ENCODE measurements at places on chromosomes 4 and X. TPM values are rescaled to one million over a fixed set of nuclear protein-coding genes. Genes with fewer than 3 reads are reported as not detected.

DNA sequence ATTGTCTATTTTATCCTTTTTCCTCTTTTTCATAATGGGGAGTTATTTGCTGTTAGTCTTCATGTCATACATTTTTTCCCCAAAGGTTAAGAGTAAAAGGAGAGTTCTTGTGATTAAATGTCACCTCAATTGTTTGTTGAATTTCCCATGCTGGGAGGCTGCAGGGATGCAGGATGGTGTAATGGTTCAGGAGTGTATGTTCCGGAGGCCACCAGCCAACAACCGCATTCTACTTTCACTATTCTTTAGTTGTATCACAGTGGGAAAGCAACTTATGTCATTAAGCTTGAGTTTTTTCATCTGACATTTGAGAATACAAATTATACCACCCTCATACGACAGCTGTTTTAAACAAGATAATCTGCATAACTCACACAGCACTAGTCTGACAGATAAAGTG is 15.4 kb downstream of the AFP start:
- H3K4me1 ChIP-seq = peaks cover 11% of the 10 kb centered on the region
- H3K27ac ChIP-seq = no peak overlapping the region
- no peak overlapping the region for H3K4me3 ChIP-seq
- H3K36me3 ChIP-seq = no peaks in the 10 kb centered on the region
- peak; percentile 9 for DNase-seq

GRCh38 chrX:153947009-153947769 is 2.7 kb upstream of the RENBP start:
- no peaks in the 10 kb centered on the region for H3K4me1 ChIP-seq
- H3K27ac ChIP-seq = no peak overlapping the region

GRCh38 chr4:20327808-20328207 is 76.1 kb downstream of the SLIT2 start:
- DNase-seq = no peak
- H3K4me3 ChIP-seq = no peak overlapping the region
- H3K27me3 ChIP-seq = no peaks in the 10 kb centered on the region
- H3K27ac ChIP-seq = no peak overlapping the region

DNA sequence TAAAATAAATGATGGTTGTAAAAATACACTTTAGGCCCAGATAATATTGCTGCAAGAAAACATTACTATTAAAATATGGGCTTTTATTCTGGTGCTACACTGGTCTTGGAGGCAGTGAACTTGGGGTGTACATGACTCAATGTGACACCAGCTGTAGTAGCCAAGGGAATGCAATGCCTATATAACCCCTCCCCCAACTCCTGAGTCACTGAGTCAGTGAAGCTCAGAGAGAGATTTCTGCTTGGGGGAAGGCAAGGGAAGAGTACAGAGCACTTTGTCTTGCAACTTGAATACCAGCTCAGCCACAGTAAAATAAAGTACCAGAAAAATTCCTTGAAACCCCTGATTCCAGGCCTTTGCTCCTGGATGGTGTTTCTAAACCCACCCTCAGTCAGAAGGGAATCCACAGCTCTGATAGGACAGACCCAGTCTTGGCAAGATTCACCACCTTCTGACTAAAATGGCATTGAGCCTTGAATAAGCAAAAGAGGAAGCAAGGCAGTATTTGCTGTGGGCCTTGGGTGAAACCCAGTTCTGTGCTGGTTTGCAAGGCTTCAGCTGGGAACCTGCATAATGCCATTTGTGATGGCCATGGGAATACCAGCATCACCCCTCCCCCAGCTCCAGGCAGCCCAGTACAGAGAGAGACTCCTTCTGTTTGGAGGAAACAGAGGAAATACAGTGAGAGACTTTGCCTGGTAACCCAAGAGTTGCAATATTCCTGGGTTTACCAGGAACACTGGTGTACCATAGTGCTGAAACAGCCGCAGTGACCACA is 209.9 kb downstream of the IQCM start:
- H3K27ac ChIP-seq = no peak overlapping the region
- no peak overlapping the region for H3K4me3 ChIP-seq
- H3K27me3 ChIP-seq = no peaks in the 10 kb centered on the region
- peak; percentile 54 for DNase-seq

- peaks cover 41% of the 10 kb centered on the region for H3K27me3 ChIP-seq
- no peak for DNase-seq
- no peak overlapping the region for H3K4me3 ChIP-seq
- no peak overlapping the region for H3K27ac ChIP-seq
- H3K4me1 ChIP-seq = peaks cover 12% of the 10 kb centered on the region
Measured at GRCh38 chrX:130176354-130176776, 4.6 kb downstream of the RAB33A start.

Gene PCDH7
- 3.6 TPM for total RNA-seq

Gene MTHFD2L
- total RNA-seq = 110 TPM

- H3K4me1 ChIP-seq = no peaks in the 10 kb centered on the region
- H3K4me3 ChIP-seq = no peak overlapping the region
- no peaks in the 10 kb centered on the region for H3K27me3 ChIP-seq
- H3K27ac ChIP-seq = no peak overlapping the region
- no peaks in the 10 kb centered on the region for H3K36me3 ChIP-seq
- no peak for DNase-seq
Measured at GRCh38 chr4:65918212-65918611, 247.9 kb upstream of the EPHA5 start.
